Activated CD4-positive, alpha-beta memory T cell treated with anti-CD3 and anti-CD28 coated beads, Interleukin-2, amount 10 ng/mL, durations not matched to agents 7 days and 5 days (primary cell): ENCODE measurements at places on chromosomes 1 and 21. TPM values are rescaled to one million over a fixed set of nuclear protein-coding genes. Genes with fewer than 3 reads are reported as not detected.

The IL19 gene
- total RNA-seq = not detected

The DMRTA2 gene
- total RNA-seq = not detected

The CTSK gene
- 5.4 TPM for total RNA-seq

The BNIPL gene
- total RNA-seq = 1.2 TPM

GRCh38 chr21:42677339-42678321 is 24.2 kb downstream of the PDE9A start:
- H3K27me3 ChIP-seq = peaks cover 18% of the 10 kb centered on the region
- H3K4me3 ChIP-seq = no peak overlapping the region
- H3K4me1 ChIP-seq = peaks cover 38% of the 10 kb centered on the region
- H3K27ac ChIP-seq = no peak overlapping the region
- DNase-seq = no peak

- no peaks in the 10 kb centered on the region for H3K4me1 ChIP-seq
- no peaks in the 10 kb centered on the region for H3K36me3 ChIP-seq
- no peak overlapping the region for H3K4me3 ChIP-seq
- H3K27me3 ChIP-seq = peaks cover 3% of the 10 kb centered on the region
Measured at GRCh38 chr1:154820646-154821045, 49.4 kb downstream of the KCNN3 start.

DNA sequence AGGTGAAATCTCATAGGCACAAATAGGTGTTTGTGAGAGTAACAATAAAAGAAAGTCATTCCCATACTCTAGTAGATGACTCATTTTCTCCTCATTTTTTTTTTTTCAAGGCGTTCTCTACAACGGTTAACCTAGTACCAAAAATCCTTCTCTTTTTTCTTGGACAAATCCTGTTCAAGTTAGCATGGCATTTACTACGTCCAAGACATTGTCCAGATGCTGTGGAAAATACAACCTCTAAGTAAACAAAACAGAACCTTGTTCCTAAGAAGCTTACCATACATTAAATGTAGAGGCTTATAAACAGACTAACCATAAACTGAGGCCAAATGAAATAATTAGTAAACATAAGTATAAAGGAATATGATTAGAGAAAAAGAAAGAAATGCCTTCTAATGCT is 76.2 kb upstream of the RGS4 start:
- H3K27ac ChIP-seq = no peak overlapping the region
- H3K4me3 ChIP-seq = no peak overlapping the region
- no peaks in the 10 kb centered on the region for H3K36me3 ChIP-seq
- no peak for DNase-seq

- H3K27ac ChIP-seq = no peak overlapping the region
- no peak overlapping the region for H3K4me3 ChIP-seq
- H3K36me3 ChIP-seq = no peaks in the 10 kb centered on the region
Measured at GRCh38 chr1:183936009-183936408, 101.5 kb downstream of the COLGALT2 start.

DNA sequence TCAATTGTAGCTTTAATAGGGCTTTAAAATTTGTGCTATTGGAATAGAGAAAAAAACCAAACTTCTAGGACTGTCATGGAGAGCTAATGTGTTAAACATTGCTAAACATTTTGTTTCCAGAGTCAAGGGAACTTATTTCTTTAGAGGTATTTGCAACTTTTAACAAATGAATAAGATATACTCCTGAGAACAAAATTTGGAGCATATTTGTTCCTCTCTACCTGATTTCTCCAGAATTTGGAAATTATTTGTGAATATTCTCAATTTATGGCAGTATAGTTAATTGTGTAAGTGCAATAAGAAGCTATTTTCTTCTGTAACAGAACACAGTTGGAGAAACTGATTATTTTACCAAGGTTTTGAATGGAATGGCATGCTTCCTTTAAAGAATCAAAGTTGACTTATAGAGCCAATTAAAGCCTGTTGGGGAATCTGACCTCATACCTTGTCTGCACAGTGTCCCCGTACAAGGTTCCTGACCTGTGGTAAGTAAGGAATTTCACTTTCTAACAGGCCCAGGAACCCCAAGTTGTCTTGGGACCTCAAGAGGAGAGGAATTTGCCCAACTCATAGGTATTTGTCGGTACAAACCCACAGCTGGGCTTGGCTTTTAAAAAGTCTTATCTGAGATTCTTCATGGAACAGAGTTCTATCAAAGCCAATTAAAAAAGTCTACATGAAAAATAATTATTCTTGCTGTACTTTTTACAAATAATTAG is 72.6 kb upstream of the CSF1 start:
- H3K27ac ChIP-seq = no peak overlapping the region
- peaks cover 5% of the 10 kb centered on the region for H3K27me3 ChIP-seq
- H3K4me1 ChIP-seq = peaks cover 6% of the 10 kb centered on the region
- peaks cover 16% of the 10 kb centered on the region for H3K36me3 ChIP-seq
